ENCODE measurements at places on chromosomes 5 and 9.

DNA sequence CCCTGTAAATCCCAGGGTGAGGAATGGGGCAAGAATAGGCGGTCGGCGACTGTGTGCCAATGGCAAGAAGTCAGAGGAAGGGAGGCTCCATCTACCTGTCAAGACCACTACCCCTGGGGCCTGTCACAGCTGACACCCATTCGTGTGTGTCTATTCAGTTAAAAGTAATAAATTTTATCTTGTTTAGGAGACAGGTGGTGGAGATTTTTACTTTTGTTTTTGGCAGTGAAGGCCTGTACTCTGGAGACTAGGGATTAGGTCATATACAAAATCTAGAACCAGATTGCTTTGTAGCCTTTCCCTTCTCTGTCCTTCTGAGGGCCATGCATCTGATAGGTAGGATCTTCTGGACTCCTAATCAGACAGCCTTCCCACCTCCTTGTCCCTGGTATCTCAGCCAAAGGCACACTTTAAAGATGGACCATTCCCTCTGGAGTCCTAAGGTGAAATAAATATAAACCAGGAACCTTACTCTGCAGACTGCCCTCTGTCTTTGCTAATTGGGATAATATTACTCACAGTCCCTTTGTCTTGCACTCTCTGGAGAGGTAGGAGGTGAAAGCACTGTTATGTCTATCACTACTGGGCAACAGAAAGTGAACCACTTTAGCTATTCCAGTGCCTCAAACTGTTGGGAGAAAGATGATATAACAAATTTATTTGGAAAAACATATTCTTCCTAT lies 213.2 kb upstream of the ACTBL2 start:
- DNase-seq = no peak

DNA sequence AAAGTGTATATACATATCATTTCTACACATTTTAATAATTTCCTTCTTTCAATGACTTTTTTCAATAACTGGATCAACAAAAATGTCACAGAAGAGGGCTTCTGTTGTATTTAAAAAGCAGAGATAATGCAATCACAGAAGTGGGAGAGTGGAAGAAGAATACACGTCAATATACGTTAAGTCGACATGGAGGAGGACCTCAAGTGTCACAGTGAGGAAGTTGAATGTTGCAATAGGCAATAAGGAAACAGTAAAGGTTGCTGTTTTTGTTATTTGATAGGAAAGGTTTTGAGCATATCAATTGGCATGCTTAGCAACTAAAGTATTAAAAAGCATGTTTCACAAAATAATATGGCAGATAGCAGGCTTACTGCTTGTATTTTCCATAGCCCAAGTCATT lies 184.0 kb upstream of the NR4A3 start:
- DNase-seq = no peak

DNA sequence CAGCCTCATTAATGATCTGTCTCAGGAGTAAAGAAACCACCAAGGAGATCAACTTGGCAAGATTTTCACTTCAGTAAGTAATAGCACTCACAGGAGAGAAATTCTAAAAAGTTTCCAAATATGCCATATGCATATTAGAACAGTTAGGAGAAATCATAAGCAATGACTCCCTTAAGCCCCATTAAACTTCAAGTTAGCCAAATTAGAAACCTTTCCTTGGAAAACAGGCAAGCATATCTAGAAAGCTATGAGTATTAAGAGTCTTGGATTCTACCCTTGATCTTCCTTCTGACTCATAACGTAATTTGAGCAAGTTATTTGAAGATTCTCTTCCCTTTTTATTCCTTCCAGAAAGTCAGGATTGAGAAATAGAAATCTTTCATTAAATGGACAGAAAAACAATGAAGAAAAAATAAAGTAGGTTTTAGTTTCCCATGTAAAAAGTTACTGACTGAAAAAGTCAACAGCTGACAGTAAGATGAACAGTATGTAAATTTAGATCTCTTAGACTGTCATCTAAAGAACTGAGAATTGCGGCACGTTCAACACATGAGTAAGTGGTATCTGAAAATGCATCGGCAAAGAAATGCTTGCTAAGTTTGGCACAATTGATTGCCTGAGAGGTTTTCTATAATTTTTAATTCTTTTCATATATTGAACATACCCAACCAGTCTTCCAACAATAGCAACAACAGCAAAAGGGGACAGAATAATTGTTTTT lies 565.7 kb upstream of the FTMT start:
- DNase-seq = no peak

DNA sequence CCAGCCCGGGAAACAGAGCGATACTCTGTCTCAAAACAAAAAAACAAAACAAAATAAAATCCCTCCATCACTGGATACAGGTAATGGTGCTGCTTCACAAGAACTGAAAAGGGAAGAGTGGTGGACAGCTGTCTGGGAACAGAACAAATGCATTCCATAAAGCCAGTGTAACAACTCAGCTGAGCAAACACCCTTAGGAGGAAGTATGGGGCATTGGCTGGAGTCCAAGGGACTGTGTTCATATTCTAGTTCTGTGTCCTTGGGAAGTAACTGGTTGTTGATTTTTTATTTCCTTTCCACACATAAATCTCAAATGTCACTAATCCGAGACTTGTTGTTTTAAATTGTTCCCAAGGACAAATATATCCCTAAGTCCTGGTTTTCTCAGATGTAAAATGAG lies 38.3 kb downstream of the HTR1A start:
- no peak for DNase-seq

DNA sequence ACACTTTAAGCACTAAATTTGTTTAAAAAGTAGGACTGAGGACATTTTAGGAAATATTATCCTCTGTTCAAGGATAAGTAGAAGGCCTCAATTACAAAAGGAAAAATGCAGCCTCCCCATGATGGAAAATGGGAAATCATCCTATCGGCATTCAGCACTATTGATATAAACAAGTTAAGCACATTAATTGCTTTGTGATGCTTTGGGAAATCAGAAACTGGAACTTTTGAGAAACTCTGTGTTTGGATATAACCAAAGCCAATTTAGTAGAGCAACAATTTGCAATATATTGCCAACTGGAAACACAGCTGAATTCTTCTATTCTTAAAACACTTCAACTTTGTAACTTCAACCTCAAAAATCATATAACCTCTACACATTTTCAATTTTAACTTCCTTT lies 65.2 kb upstream of the PTGER4 start:
- no peak for DNase-seq

DNA sequence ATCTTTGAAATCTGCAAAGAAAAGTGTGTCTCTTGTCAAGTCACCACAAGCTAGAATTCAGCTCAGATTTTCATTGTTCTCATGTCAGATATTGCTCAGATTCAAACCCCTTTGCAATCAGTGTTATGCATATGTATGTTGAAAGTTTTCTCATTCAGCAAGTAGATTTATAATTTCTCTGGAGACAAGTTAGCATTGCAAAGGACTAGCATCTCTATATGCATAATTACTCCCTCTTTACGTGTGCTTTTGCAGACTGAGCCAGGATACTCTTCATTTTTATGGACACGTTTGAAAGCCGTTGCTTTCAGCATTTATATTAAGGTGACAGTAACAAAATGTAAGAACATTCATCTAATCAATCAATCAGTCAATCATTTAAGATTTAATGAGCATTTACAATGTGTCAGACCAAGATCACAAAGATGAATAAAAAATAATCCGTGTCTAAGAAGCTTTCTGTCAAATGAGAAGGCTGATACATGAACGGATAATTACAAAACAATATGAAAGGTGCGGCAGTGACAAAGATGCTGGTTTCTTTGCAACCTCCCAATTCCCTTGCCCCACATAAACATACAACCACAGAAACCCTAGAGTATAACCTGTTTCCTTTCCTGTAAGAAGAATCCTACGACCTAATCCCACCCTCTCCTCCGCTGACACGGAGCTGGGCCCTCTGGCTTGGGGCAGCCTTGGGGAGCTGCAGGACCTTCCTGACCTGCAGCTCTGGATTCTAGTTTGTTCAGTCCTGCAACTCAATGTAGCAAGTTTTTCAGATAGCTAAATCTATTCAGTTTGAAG lies 14.9 kb downstream of the CFAP95 start:
- DNase-seq = no peak

DNA sequence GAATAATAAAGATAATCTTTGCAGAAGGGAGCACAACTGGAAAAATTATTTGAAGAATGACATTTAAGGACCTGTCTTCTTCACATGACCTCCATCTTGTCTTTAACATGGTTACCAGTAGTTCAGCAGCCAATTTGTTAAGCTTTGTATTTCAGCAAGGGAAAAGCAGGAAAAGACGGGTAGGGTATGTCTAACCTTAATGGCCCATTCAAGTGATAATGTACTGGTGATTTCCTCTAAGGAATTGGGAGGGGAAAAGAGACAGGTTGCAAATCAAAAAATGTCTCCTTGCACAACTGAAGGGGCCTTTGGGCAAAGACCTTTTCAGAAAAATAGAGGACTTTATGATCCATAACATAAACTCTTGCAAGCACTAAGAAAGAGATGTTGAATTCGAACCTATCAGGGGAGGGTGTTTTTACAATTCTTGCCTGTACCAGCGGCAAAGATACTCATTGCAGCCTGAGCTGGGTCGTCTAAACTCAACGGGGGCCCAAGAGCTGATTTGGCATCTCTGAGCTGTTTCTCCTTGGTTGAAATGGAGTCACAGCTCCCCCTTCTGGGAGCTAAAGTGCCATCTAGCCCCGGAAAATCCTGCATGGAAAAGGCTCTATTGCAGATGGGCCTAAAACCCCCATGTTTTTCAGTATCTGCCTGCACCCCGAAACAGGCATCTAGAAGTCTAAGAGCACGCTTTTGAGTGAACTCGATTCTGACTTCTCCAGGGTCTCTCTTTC lies 3.8 kb downstream of the BRINP1 start:
- peak; percentile 79 for DNase-seq

GRCh38 chr5:18662231-18662630 lies 1028.0 kb downstream of the TAF11L14 start:
- no peak for DNase-seq

GRCh38 chr5:97004423-97005060 lies 68.7 kb downstream of the LNPEP start:
- DNase-seq = no peak

- peak; percentile 66 for DNase-seq
Measured at GRCh38 chr9:97615439-97616072, 17.6 kb downstream of the TSTD2 start.

GRCh38 chr5:152218694-152219093 lies 186.4 kb downstream of the NMUR2 start:
- DNase-seq = no peak

GRCh38 chr5:149002053-149002452 lies 60.8 kb downstream of the SH3TC2 start:
- no peak for DNase-seq

DNA sequence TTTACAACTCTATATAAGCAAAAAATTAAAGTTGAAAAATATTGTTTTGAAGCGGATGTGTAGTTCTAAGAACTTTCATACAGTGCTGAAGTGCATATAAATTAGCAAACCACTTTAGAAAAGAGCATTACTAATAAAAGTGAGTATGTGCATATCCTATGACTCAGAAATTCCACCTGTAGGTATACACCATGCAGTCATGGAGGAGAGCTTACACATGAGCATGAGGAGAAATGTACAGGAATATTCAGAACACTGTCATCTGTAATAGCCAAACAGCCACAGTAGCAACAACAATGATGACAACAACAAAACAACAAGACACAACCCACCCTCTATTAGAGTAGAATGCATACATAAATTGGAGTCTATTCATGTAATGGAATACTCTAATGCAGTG lies 138.2 kb upstream of the ARRDC3 start:
- no peak for DNase-seq

- no peak for DNase-seq
Measured at GRCh38 chr5:115324021-115324420, 27.6 kb upstream of the CCDC112 start.

- no peak for DNase-seq
Measured at GRCh38 chr9:136407911-136408310, 2.5 kb downstream of the ENTR1 start.

DNA sequence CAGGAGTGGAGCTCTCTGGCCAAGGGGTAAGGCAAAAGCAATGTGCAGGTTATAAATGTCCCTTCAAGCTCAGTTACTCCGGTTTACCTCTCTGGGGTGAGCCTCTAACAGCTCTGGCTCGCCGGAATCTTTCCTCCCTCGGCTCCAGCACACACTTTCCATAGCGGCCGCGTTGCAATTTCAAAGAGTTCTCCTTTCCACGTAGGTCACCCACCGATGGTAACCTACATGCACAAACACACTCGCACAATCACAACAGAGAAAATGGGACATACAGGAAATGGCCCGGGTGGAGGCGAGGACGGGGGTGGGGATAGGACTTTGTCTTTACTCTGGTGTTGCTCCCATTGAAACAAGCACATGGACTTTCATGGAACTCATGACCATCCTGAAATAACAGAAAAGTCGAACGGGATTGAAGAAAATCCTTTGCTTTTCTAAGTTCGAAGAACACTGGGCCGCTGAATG lies 1.2 kb downstream of the LHFPL2 start:
- no peak for DNase-seq

- DNase-seq = no peak
Measured at GRCh38 chr9:72984991-72985390, 32.1 kb upstream of the ALDH1A1 start.

DNA sequence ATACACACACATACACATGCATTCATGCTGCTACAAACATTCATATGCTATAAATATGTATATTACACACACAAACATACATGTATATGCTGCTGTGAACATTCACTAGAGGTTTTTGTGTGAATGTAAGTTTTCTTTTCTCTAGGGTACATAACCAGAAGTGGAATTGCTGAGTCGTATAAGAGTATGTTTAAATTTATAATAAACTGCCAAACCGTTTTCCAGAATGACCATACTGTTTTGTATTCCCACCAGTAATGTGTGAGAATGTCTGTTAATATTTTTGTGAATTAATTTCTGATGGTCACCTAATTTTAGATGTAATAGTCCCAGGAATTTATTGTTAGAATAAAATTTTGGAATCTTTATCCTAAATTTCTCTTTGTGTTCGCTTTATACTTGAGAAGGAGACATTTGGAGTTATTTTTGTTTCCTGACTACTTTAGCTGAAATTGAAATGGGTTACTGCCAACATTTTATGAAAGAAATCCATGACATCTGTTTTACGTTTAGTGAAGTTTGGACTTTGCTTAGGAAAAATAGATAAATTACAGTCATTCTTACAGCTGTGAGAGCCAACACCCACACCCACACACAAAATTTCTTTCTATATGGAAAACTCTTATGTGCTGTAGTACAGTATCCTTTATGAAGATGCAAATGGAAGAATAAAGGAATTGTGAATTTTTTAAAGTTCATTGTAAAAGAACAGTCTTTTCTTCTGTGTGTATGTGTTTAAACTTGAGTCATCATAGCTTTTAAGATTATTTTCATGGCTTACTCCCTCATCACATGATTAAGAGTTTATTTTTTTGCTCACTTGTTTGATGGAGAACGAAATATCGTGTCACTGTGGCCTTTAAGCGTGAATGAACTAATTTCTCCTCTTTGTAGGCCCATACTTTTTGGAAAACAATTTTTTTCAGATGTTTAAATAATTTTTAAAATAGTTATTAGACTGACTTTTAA lies 24.3 kb downstream of the CENPP start:
- DNase-seq = no peak

- no peak for DNase-seq
Measured at GRCh38 chr5:57166276-57166675, 7.6 kb upstream of the GPBP1 start.

- DNase-seq = no peak
Measured at GRCh38 chr5:174545926-174546325, 178.5 kb upstream of the MSX2 start.

- DNase-seq = no peak
Measured at GRCh38 chr9:79201636-79202035, 370.1 kb upstream of the TLE4 start.

GRCh38 chr5:68522863-68523262 lies 307.3 kb downstream of the PIK3R1 start:
- no peak for DNase-seq

All from H1 (cell line).